ENCODE measurements at places on chromosomes 7 and 10. TPM values are rescaled to one million over a fixed set of nuclear protein-coding genes. Genes with fewer than 3 reads are reported as not detected.
A peak's percentile ranks its signal among the peaks of the same experiment; 100 is the strongest.

Gene FFAR4
- total RNA-seq, result 0.14 TPM

- no peak for DNase-seq
Measured at GRCh38 chr10:3150961-3151360, 21.6 kb downstream of the PITRM1 start.

DNA sequence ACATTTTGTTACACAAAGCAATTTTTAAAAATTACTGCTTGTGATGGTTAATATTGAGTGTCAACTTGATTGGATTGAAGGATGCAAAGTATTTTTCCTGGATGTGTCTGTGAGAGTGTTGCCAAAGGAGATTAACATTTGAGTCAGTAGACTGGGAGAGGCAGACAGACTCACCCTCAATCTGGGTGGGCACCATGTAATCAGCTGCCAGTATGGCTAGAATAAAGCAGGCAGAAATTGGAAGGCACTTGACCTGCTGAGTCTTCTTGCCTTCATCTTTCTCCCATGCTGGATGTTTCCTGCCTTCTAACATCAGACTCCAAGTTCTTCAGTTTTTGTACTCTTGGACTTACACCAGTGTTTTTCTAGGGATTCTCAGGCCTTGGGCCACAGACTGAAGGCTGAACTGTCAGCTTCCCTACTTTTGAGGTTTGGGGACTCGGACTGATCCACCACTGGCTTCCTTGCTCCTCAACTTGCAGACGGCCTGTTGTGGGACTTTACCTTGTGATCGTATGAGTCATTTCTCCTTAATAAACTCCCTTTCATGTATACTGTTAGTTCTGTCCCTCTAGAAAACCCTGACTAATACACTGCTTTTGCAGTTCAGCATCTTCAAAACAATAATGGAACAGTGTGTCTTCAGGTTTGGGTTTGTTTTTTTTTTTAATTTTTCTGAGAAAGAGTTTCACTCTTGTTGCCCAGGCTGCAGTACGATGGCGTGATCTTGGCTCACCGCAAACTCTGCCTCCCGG, 244.1 kb upstream of the SEMA3C start:
- DNase-seq, result no peak

DNA sequence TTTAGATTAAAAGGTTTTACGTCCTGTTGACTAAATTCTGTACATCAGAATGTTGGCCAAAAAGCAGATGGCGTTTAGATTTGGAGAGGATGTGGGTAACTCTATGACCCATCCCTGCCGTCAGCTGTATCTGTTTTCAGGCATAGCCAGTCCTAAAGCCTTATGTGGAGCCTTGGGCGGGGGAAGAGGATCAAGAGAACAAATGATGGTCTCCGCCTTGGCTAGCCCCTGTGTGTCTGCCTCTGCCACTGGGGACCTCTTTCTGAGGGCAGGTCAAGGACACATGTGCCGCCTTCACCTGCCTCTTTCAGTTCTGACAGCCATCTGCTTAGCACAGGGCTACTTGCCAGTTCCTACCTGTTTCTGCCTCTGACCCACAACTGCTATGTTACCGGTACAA, 24.1 kb downstream of the PDSS1 start:
- peak; percentile 31 for DNase-seq

Gene STOX1
- 10.3 TPM for total RNA-seq

Gene ZCWPW1
- 4.8 TPM for total RNA-seq

GRCh38 chr10:129531195-129531968, 64.3 kb downstream of the MGMT start:
- no peak for DNase-seq

Gene SEMA3C
- 5.6 TPM for total RNA-seq

DNA sequence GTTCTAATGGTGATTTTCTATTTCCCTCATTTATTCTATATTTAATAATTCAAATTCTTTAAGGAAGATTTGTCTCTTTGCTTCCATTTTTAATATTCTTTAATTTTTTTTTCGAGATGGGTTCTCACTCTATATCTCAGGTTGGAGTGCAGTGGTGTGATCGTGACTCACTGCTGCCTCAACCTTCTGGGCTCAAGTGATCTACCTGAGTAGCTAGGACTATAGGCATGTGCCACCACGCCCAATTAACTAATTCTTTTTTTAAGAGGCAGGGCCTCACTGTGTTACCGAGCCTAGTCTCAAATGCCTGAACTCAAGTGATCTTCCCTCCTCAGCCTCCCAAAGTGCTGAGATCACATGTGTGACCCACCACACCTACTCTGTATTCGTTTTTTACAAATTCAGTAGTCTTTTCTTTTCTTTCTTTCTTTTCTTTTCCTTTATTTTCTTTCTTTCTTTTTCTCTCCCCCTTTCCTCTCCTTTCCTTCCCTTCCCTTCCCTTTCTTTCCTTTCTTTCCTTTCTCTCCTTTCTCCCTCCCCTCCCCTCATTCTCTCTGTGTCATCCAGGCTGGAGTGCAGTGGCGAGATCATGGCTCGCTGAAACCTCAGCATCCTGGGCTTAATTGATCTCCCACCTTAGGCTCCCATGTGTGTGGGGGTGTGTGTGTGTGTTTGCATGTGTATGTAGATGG, 323.1 kb downstream of the ADK start:
- DNase-seq, result no peak

- DNase-seq, result no peak
Measured at GRCh38 chr7:116726149-116726548, 54.2 kb downstream of the MET start.

Gene C10orf67
- 0.05 TPM for total RNA-seq

GRCh38 chr7:139860090-139860775, 31.2 kb downstream of the TBXAS1 start:
- no peak for DNase-seq

- no peak for DNase-seq
Measured at GRCh38 chr10:42691361-42692120, 53.2 kb upstream of the ZNF33B start.

- DNase-seq, result no peak
Measured at GRCh38 chr10:80452640-80453039, 1.5 kb upstream of the TSPAN14 start.

DNA sequence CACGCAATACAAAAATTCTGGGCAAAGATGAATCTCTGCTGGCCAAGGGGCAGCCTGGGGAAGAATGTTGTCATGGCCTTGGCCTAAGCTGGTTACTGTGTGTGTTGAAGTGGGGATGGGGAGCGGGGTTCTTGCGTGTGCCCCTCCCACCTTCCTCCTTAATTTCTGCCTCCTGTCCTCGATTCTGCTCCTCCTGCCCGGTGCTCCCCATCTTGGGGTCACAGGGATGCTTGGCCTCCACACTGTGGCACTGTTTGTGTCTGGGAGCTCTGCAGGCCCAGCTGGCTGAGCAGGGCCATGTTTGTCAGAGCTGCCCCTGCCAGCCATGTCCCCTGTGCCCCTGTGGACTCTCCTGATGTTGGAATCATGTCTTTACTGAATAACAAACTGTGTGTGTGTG, 37.1 kb downstream of the RPS24 start:
- no peak for DNase-seq

All from thymus (tissue), 14 donors.